ENCODE measurements at places on chromosomes 5 and 9.

DNA sequence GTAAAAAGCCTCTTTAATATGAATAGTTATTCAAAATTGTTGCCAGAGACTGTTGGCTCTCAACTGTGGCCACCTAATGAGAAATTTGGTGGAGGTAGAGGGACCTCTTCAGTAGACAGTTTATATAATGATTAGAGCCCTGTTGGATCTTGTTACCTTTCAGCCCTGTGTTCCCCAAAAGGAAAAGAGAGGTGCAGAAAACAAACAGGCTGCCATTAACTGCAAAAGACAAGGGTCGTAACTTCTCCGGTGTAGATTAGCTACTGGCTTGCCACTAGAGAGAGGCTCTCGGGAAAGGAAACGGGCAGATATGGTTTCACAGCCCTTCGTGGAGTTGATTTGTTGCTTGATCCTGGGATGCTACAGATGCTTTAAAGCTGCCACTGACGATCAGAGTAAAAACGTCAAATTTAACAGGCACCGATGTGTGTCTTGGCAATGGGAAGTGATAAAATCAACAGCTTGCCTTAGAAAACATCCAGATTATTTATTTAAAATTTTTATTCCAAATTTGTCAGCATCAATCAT lies 7.8 kb downstream of the FST start:
- DNase-seq, result no peak

- peak; percentile 52 for DNase-seq
Measured at GRCh38 chr9:93098236-93098946, 2.4 kb downstream of the CARD19 start.

- no peak for DNase-seq
Measured at GRCh38 chr5:67272453-67273130, 76.0 kb upstream of the CD180 start.

- no peak for DNase-seq
Measured at GRCh38 chr5:41856644-41857491, 13.4 kb downstream of the OXCT1 start.

GRCh38 chr9:34664281-34665066 lies 2.0 kb upstream of the CCL27 start:
- peak; percentile 19 for DNase-seq

- no peak for DNase-seq
Measured at GRCh38 chr5:167247816-167248215, 1043.6 kb upstream of the WWC1 start.

DNA sequence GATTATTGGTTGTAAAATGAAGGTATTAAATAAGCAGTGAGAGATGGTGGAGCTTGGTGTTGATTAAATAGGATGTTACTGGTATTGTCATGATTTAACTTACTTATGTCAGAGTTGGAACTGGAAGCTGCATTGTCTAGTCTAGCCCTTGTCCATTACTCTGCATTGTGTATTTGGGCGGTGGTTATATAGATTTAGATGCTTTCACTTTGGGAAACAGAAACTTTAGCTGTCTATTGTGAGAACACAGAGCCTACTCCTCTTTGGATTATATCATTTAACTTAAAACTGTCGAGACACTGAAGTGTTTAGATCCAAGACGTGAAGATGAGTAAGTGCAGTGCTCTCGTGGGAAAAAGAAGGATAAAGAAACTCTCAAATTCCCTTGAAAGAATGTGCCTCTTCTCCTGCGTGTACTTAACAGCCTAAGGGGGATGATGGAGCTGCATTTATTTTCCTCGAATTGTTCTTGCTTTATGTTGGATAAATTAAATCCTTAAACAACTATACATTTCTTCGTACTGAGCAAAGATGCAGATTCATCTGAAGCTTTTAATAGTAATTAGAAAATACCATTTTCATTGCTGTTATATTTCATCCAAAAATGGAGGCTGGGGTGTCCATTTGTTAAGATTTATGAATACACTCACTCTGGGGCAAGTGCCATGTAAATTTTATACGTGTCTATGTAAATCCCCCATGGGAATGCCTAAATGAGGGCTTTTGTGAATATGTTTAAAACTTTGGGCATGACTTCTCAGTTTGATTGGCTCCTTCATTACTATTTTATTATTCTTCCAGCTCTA lies 21.6 kb downstream of the FBXL7 start:
- DNase-seq, result no peak

DNA sequence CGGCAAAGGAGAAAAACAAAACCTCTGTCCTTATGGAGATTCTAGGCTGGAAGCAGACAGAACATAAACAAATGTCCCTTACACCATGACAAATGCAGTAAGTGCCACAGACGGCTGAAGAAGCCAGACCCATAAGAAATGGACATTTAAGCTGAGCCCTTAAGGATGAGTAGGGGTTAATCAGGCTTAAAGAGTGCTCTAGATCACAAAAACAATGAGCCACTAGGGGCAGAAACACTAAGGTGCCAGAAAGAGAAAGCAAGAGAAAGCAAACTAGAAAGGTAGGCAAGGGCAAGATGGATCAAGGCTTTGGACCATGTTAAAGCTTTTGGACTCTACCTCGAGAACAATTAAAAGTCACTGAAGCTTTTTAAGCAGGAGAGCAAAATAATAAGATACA lies 326.9 kb upstream of the WWC1 start:
- DNase-seq, result no peak

GRCh38 chr5:138636398-138636944 lies 61.3 kb upstream of the HSPA9 start:
- DNase-seq, result no peak

DNA sequence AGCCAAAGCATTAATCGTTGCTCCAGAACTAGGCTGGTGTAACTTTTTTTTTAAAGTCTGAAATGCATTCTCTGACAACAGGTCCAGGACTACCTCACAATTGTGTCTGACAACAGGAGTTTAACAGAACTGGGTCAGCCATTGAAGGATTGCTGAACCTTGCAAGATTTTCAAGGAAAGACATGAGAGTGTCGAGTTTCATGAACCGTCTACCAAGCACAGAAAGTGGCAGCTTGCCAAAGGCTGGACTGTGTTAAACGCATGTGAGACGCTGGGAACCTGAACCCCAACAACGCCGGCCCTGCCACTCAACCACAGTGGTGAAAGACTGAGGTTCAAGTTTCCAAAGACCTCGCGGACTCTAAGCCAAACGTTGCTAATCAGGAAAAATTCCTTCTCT lies 79.1 kb downstream of the LHFPL2 start:
- no peak for DNase-seq

- DNase-seq, result no peak
Measured at GRCh38 chr5:166562246-166562645, 1729.2 kb upstream of the WWC1 start.

GRCh38 chr9:24258626-24259025 lies 287.1 kb downstream of the IZUMO3 start:
- DNase-seq, result no peak

DNA sequence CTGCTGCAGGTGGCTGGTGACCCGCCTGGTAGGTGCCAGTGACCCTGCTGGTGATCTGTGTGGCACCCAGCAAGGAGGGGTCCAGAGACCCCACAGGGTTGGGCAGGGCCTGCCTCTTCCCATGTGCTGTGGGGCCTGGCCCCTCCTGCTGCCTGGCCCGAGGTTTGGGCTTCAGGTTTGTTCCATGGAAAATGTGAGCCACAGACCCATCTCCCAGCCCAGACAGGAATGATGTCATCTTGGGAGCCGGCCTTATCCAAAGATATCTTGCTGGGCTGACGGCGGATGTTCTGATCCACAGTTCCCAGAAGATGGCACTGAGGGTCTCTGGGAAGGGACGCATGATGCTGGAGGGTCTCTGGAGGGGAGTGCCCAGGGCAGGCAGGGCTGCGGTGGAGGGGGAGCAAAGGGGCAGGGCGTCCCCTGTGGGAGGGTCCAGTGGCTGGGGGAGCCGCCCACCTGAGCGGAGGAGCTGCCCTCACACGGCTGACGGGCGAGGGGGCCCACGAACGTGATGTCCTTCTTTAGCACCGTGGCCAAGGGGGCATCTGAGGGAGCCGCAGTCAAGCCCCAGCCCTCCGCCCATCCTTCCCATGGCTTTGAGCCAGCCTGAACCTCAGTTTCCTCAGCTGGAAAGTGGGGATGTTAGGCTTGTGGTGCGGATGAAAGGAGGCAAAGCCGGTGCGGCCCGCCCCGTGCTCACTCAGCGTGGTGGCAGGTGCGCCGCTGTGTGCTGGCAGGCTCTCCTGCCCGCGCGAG lies 68.1 kb downstream of the COL5A1 start:
- DNase-seq, result no peak

DNA sequence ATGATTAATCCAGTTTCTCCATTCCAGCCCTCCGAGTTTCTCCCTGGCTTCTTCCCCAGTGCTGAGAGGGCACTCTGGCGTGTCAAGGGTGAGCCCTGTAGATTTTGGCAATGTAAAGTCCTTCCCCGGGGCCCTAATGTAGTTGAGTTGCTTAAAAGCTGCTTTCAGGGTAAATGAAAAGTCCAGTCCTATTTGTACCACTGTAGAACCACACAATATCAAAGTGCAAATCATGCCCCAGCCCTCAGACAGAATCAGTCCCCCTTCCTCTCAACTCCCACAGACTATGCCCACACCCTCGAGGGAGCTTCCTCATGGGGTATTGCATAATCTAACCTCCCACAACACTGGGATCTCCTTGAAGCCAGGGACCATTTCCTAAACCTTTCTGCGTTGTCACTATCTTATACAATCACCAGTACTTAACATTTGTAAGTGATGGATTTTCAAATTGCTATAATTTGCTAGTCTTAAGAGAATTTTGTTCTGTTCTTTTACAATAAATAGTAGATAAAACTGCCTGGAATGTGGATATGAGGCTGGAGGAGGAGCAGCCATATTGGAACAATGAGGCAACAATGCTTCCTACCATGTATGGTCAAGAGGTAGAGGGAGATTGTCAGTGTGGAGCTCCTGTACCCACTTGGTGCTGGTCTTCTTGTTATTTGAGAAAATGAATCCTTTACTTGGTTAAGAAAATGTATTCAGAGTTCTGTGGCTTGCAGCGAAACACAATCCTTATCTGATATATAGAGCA lies 34.4 kb downstream of the ZNF366 start:
- no peak for DNase-seq

DNA sequence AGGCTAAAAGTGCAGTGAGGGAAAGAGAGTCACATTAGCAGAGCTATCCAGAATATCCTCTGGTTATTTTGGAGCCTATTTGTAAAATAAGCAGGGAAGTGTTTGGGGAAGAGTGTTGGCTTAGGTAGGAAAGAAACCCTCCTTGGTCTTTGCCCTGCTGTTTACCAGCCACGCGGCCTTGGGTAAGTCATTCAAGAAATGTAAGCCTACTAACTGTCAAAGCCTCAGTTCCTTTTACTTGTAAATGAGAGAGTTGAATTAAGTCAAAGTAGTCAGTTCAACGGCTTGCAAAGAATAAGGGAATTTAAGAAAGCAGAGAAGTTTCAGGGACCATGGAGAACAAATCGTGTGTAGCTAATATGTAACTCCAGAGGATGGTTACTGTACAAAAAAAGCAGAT lies 75.8 kb upstream of the TNC start:
- no peak for DNase-seq

DNA sequence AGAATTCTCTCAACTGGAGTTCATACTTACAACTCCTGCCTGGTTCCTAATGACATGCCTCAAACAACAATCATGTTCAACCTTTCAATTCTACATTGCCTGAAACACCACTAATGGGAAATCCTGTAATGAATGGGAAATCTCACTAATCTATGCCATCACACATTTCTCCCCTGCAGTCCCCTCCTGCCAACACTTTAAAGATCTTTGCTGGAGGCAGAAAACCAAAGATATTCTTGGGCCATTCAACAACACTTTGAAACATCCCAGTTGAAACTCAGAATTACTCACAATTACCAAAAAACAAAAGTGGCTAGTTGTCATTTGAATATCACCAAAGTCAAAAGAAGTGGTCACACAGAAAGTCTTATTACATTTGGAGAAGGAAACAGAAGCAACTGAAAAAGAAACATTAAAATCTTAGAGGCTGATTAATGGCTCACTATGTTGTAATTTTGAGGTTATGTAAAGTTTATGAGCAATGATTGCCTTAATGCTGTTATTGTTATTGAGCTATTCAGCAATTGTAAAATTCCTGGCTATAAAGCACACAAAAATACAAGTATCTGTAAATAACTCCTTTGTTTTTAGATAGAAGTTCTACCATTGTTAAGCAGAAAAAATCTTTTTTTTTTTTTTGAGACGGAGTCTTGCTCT lies 313.4 kb upstream of the SLC30A5 start:
- no peak for DNase-seq

DNA sequence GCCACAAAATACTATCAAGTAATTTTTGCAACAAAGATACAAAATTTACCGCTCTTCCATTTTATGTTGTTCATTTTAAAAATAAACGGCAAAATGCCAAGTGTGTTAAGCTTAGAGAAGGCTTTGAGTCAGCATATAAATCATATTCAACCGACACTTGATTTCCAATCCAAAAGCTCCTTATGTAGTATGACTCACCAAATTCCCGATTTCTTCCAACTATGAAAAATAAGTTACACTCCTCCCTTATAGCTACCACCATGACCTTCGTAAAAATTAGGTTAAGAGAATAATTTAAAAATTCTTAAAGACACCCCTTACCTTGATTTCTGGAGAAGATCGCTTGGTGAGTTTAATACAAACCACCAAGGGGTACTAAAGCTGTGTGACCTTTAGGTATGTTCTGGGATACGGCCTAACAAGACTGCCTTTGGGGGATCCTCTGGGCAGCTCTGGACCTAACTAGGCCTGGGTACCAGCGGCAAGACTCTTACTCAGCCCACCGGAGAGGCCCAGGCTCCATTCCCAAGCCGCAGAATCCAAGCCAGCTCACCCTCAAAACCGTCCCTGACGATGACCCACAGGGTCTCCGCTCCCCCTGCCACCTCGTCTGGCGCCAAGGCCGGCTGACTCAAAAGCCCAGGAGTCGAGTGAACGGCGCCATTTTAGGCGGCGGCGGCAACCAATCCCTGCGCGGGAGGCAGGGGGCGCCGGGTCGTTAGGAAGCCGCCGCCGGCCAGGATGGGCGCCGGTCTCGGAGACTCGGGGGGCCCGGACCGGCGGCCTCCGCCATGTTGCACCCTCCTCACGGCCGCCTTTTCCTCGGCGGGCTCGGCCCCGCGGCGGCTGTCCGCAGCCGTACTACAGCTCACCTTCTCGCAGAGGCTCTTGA lies 739 bp downstream of the PPP2CA start:
- peak; percentile 19 for DNase-seq

GRCh38 chr5:168088410-168089173 lies 202.9 kb upstream of the WWC1 start:
- no peak for DNase-seq

DNA sequence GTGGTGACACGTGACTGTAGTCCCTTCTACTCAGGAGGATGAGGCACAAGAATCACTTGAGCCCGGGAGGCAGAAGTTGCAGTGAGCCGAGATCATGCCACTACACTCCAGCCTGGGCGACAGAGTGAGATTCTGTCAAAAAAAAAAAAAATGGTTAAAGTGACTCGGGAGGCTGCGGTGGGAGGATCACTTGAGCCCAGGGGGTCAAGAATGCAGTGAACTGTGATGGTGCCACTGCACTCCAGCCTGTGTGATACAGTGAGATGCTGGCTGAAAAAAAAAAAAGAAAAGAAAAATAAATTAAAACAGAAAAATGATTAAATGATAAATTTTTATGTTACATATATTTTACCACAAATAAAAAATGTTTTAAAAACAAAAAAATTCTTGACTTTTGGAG lies 51.9 kb downstream of the KLF4 start:
- DNase-seq, result no peak

GRCh38 chr9:29220596-29221251 lies 1647.4 kb upstream of the C9orf72 start:
- DNase-seq, result no peak

Measured in stimulated activated CD8-positive, alpha-beta memory T cell treated with anti-CD3 and anti-CD28 coated beads, Interleukin-4, amount 100 ng/mL, for 4 hours (primary cell).